ENCODE measurements at places on chromosomes 1 and 21. TPM values are rescaled to one million over a fixed set of nuclear protein-coding genes. Genes with fewer than 3 reads are reported as not detected.
A peak's percentile ranks its signal among the peaks of the same experiment; 100 is the strongest.

DNA sequence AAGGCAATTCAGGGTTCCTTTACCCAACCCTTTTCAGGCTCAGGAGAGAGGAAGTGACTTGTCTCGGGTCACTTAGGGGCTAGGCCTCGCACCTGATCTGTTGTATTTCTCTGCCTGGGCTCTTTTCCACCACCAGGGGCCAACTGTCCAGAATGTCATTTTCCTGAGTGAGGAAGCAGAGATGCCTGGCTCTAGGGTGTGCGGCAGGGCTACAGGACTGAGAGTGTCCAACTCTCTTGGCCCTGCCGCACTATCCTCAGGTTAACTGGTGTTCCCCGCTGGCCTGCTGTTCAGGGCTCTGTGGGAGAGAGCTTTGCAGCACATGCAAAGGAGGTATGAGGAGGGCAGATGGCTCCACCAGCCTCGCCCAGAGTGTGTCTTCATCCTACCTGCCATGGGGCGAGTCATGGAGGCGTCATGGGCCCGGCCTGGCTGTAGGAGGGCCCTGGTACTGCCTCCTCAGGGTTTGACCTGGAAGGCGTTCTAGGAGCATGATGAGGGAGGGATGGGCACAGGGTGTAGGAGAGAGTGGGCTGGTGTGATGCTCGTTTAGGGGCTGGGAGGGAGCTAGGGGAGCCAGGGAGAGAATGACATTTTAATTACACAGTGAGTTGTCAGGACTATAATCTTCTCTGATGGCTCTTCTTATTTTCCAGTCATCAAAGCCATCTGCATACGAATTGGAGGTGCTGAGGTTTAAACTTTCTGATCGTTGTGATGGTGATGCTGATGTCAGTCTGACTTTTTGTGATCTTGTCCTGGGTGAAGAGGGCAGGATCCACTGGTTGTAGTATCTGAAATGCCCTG lies 128.3 kb downstream of the NOS1AP start:
- no peak for DNase-seq

GRCh38 chr1:95311762-95312161 lies 77.8 kb downstream of the RWDD3 start:
- DNase-seq, result no peak

DNA sequence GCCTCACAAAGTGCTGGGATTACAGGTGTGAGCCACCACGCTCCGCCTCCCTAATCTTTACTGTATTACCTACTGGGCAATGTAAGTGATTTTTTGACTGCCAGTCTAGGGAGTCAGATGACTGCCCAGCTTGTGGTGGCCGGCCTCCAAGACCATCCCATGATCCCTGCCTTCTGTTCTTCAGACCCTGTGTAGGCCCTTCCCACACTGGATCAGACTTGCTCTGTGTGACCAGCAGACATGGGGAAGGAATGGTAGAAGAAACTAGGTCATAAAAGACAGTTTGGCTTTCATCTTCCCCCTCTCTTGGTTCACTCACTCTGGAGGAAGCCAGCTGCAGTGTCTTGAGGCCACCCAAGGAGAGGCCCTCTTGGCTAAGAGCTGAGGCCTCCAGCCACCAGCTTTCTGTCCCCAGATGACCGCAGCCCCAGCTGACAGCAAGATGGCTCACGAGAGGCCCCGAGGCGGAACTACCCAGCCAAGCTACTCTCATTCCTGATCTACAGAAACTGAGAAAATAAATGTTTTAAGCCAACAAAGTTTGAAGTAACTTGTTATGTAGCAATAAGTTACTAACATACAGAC lies 14.5 kb upstream of the CBR3 start:
- peak; percentile 92 for DNase-seq

DNA sequence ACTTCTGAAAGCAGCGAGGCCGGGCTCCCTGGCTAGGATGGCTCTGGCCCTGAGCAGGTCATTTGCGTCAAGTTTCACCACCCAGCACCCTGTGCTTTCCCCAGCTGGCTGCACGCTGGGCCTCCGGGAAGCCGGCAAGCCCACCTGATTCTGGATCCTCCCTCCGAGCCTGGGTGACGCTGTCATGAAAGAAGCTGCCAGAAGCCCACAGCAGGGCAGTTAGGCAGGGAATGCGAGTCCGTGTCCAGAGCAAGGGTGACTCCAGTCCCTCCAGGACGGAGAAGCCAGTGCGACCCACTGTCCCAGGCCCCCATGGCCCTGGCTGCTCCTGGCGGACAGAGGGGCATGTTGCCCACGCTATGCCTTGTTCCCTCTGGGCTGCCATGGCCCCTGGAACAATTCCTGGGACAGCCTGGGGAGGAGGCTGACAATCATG lies 44.4 kb upstream of the PCBP3 start:
- DNase-seq, result no peak

PLXNA2 gene
- 30.3 TPM for total RNA-seq

FMOD gene
- 37.7 TPM for total RNA-seq

DMRTA2 gene
- not detected for total RNA-seq

All from lower leg skin (tissue), 4 donors.